Effector CD8-positive, alpha-beta T cell (primary cell): ENCODE measurements at places on chromosomes 4 and X.

GRCh38 chrX:153491918-153492317 lies 2.9 kb upstream of the BGN start:
- DNase-seq, result no peak

GRCh38 chr4:165201806-165202205 lies 5.6 kb upstream of the KLHL2 start:
- no peak for DNase-seq

DNA sequence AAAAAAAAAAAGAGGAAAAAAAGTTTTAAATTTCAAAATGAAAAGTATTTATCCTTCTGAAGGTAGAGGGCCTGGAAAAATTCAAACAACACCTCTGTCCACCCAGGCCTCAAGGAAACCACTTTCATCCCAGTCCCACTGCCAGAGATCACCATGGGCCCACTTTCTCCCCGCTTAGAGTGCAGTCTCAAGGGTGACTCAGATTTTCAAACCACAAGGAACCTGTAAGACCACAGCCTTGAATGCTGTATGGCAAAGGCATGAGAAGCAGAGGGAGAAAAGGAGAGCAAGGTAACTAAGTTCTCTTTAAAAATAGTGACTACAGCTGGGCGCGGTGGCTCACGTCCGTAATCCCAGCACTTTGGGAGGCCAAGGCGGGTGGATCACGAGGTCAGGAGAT lies 87.9 kb upstream of the PACRGL start:
- DNase-seq, result no peak

DNA sequence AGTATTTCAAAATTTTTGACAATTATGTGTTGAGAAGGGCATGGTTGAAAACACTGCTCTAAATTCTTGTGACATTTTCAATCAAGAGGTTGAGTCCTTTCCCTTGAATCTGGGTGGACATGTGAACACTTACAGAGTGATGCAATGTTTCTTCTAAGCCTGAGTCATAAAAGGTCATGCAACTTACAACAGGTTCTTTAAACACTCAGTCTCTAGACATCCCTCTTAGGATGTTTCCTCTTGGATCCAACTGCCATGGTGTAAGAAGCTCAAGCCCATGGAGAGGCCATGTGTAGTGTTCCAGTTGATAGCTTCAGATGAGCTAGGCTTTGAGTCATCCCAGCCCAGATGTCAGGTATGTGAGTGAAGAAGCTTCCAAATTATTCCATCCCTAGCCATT lies 232.2 kb upstream of the MAOA start:
- no peak for DNase-seq

DNA sequence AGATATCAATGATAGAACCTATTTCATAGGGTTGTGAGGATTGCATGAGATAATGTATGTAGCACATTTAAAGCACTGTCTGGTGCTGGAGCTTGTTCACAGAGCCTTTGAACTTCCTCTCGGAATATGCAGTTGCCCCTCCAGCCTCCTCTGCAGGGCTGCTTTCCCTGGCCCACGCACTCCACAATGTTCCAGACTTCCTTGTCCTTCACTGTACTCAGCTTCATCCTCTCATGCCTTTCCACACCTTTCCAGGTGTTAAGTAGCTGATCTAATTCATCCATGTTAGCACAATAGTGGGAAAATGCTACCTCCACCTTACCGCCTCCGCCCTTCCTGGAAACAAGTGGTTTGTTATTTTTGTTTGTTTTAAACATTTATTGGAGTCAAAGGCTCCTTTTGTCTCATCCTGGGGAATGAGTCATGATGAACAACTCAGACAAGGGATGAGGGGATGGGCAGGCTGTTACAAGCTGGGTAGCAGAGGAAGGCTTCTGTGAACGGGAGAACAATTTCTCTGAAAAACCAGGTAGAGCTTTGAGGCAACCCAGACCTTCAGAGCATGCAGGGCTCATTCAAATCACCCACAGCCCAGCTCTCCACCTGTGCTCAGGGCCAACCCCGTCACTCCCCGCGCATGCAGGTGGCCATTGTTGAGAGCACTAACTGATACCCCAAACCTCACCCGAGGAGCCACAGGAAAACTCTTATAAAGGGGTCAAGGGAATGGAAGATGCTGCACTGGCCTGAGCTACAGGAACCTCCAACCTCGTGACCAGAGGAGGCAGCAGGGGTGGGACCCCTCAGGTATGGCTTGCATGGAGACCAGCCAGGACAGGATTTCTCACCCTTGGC lies 84.9 kb upstream of the TBL1X start:
- no peak for DNase-seq

- no peak for DNase-seq
Observed at GRCh38 chrX:80807606-80807991, 2.1 kb downstream of the BRWD3 start.

- no peak for DNase-seq
Observed at GRCh38 chr4:184861047-184861446, 35.3 kb upstream of the ACSL1 start.

DNA sequence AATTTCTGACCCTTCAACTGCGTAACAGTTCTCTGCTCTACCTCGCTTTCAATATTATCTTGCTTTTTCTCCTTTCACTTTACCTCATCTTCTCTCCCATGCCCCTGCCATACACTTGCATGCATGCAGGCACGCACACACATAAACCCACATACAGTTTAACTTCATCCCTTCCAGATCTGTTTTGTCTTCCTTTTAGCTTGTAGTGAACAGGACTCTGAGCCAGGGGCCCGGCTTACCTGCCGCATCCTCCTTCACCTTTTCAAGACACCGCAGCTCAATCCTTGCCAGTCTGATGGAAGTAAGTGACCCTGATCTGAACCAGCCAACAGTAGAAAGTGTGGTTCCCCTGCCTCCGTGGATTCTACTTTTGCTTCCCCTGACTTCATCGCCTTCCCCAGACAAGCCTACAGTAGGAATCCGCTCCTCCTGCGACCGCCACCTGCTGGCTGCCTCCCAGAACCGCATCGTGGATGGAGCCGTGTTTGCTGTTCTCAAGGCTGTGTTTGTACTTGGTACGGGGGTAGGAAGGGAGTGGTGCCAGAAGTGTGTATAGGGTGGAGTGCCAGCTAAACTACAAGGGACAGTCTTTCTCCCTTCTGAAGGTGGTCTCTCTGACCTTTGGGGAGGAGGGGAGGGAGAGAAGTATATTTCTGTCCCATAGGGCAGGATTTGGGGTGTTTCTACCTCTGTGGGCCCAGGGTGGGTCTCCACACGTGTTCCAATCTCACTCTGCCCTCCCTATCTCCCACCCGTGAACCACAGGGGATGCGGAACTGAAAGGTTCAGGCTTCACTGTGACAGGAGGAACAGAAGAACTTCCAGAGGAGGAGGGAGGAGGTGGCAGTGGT lies 10.7 kb downstream of the MED12 start:
- DNase-seq, result peak; percentile 61
